Stimulated activated CD4-positive, alpha-beta T cell treated with anti-CD3 and anti-CD28 coated beads, Interleukin-1b, Interleukin-23, amount 100 ng/mL, for 48 hours (primary cell): ENCODE measurements at places on chromosomes 3 and 15.
A peak's percentile ranks its signal among the peaks of the same experiment; 100 is the strongest.

DNA sequence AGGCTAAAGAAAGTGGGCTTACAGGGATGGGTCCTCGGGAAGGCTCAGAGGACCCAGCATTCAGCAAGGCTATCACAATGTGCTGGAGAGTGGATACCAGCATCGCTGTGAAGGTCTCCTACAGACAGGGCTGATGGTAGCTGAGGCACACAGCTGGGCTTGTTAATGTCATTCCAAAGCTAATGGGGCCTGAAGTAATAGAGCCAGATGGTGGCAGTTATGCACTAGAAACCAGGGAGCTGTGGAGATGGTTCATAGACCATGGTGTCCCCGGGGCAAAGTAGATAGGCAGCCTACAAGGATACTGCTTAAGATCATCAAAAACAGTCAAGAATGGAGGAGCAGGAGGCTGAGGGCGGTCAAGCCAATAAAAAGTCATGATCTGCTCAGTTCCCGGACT, 24.8 kb upstream of the BOC start:
- no peak for DNase-seq

GRCh38 chr15:92001307-92001706, 147.8 kb downstream of the SLCO3A1 start:
- no peak for DNase-seq

- DNase-seq = no peak
These were observed 14.1 kb downstream of the ZXDC start for GRCh38 chr3:126461450-126462070.

DNA sequence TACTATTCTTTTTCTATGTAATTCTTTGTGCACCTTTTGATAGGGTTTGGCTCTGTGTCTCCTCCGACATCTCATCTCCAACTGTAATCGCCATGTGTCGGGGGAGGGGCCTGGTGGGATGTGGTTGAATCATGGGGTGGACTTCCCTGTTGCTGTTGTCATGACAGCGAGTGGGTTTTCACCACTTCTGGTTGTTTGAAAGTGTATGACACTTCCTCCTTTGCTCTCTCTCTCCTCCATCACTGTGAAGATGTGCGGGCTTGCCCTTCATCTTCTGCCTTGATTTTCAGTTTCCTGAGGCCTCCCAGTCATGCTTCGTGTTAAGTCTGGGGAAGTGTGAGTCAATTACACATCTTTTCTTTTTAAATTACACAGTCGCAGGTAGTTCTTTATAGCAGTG, 225.8 kb upstream of the DPPA4 start:
- DNase-seq = peak; percentile 6

DNA sequence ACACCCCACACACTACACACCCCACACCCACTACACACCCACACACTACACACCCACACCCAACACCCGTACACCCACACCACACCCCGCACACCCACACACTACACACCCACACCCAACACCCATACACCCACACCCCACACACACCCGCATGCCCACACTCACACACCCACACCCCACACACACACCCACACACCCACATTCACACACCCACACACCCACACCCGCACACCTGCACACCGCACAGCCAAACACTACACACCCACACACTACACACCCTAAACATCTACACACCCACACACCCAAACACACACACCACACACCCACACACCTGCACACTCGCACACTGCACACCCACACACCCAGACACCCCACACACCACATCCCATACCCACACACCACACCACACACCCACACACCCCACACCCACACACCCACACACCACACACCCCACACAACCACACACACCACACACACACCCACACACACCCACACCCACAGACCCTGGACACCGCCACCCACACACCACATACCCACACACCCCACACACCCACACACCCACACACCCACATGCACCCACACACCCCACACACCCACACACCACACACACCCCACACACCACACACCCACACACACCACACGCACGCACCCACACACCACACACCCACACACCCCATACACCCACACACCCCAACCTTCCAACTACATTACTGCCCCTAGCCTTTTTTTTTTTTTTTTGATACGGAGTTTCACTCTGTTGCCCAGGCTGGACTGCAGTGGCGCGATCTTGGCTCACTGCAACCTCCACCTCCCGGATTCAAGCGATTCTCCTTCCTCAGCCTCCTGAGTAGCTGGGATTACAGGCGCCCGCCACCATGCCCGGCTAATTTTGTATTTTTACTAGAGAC, 16.9 kb downstream of the CEP19 start:
- peak; percentile 14 for DNase-seq

- DNase-seq = no peak
These were observed 140.1 kb downstream of the SMAD6 start for GRCh38 chr15:66841953-66842681.

DNA sequence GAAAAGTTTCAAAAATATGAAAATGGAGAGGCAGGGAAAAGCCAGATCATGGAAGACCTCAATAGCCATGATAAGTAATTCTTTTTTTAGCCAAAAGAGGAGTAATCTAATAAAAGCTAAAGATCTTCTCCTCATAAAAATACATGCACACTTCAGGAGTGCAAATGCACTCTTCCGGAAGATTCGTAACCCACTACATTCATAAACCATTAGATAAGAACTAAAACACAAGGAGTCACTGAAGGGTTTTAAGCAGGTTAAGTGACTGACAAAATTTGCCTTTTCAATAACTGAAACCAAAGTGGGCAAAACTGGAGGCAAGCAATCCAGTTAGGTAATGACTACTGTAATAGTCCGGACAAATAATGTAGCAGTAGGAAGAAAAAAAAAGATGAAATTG, 46.0 kb downstream of the UBE3A start:
- DNase-seq = no peak

- DNase-seq = no peak
These were observed 29.1 kb downstream of the FGD5 start for GRCh38 chr3:14847613-14848541.

GRCh38 chr3:63857311-63857710, 6.3 kb downstream of the THOC7 start:
- no peak for DNase-seq

DNA sequence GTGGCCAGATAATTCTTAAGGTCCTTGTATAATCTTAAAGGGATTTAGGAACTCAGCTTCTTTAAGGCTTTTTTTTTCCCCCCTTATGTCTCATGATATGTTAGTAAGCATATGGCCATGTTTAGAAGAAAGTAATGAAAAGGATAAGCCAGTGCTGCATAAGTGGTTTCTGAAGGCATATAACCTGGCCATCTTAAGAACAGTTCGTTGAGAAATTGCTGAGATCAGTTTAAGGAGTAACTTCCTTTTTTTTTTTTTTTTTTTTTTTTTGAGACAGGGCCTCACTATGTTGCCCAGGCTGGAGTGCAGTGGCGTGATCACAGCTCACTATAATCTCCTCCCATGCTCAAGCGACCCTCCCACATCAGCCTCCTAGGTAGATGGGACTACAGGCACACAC, 51.7 kb downstream of the UBE2E2 start:
- no peak for DNase-seq

DNA sequence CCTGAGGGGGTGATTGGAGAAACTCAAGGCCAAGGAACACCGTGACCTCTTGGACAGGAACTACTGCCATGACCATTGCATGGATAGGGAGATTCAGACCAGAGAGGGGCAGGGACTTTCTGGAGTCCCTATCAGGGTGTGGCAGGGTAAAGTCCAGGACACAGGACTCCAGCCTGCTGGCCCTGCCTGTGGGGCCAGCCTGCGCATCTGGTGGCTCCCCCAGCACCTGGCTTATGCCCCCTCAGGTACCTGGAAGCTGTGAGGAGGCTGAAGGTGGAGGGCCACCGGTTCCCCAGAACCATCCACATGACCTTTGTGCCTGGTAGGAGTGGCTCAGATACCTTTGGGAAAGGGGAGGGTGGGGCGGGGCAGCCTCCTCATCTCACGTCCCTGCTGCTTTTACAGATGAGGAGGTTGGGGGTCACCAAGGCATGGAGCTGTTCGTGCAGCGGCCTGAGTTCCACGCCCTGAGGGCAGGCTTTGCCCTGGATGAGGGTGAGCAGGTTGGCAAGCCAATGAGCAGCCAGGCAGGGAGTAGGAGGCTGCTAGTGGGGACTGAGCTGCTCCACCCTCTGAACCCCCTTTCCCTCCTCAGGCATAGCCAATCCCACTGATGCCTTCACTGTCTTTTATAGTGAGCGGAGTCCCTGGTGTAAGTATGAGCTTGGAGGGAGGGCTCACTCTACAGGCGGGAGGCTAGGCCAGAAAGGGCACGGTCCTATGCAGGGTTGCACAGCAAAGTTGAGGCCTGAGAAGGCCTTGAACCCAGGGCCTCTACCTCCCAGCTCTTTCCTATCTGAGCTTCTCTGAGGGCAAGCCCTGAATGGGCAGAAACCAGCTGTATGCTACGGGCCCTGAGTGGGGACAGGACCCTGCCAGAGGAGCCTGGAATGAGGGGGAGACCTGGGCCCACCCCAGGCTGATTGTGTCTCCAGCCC, 2.9 kb downstream of the ACY1 start:
- DNase-seq = no peak

GRCh38 chr3:106839576-106840280, 537.5 kb upstream of the CCDC54 start:
- DNase-seq = no peak

DNA sequence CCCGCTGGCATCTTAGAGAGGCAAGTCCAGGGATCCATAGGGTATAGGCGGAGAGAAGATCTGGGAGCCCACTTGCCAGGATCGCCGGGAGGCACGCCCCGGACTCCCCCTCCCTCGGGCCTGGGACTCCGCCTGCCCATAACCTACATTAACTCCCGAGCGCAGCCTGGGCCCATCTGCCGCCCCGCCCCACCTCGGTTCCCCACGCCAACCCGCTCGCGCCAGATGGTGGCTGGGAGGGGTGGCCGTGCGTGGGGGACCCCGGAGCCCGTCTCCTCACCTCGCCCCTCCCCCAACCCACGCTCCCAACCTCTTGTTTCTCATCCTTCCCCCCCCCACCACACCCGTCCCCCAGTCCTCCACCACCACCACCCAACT, 1.7 kb upstream of the DLL4 start:
- no peak for DNase-seq

GRCh38 chr3:13142552-13143380, 69.5 kb upstream of the IQSEC1 start:
- DNase-seq = no peak

GRCh38 chr3:23254282-23254681, 51.2 kb downstream of the UBE2E2 start:
- DNase-seq = no peak

DNA sequence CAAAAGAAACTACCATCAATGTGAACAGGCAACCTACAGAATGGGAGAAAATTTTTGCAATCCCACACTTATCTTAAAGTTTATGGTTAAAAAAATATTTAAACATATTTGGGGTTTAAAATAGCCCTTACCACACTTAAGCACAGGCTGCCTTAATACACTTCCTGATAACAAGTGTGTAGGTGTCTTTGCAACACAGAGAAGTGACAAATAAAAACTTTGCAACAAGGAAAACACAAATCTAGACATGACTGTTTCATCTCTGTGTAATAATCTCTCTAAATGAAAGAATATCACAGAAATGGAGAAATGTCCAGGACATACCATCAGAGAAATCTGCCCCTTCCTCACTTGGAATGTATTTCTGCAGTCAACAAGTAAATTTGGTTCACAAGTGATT, 464.1 kb upstream of the ARHGEF26 start:
- DNase-seq = no peak

DNA sequence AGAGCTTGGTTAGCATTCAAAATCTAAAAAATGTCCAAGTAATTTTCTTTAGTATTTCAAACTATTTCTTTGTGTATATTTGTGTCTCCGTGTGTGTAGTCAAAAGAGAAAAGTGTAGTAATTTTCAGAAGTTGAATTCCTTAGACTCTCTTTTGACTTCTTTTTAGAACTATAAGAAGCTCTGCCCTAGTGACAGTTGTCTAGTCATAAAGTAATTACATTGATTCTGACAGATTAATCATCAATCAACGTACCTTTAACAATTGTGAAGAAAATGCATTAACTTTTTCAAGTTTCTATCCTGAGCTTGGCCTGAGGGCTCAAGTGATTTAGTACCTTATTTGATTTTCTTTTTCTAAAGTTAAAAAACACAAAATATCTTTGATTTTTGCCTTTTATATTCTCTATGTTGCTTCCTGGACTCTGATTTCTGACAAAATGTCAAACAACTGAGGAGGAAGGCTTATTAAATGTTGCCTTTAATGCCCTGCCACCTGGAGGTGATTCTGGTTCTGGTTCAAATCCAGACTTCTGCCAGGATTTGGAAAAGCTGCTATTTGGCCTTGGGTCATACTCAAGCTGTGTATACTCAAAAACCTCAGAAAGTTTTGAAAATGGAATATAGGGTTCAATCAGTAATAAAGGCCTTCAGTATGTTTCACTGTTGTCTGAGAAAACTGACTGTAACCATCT, 653.6 kb downstream of the NSUN3 start:
- DNase-seq = no peak

DNA sequence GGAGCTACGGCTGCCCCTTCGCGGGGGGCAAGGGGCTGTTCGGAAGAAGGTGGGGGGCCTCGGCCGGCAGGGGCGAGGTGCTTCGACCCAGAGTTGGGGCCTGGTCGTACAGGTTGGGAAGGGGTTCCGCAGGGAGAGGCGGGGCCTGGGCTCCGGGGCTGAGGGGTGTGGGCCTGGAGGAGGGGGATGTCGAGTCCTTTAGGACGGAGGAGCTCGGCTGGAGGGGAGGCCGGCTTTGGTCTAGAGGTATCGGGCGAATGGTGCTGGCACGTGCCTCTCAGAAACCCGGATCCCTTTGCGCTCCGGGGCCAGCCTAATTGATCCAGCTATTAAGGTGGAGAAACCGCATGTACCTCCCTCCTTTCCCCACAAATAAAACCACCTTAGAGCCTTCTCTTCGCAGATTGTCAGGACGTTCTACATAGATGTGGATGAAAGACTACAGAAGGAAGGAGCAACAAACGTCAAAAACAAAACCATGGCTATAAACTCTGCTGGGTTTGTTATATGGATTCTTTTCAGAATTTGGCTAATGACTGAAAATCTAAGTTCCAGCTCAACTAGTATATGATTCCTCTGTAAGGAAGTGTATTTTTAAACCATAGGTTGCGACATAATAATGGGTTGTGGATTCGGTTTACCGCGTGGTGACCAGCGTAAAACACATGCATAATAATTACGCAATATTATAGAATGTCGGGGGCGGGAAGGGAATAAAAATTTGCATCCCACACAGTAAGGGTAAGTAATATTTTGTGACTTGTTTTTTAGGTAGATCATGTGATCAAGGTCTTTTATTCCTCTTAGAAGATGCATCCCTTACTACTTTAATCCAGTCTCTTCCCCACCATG, 644 bp upstream of the NGLY1 start:
- peak; percentile 37 for DNase-seq

- DNase-seq = no peak
These were observed 100.6 kb upstream of the BCL6 start for GRCh38 chr3:187845826-187846225.

- no peak for DNase-seq
These were observed 51.6 kb downstream of the TP53BP1 start for GRCh38 chr15:43441316-43441715.
